Suppressor macrophage treated with lipopolysaccharide for 4 hours (primary cell): ENCODE measurements at places on chromosomes 7 and 10.
A peak's percentile ranks its signal among the peaks of the same experiment; 100 is the strongest.

GRCh38 chr7:127635659-127636285 lies 16.2 kb upstream of the SND1 start:
- no peak for DNase-seq

GRCh38 chr7:157017603-157018327 lies 7.3 kb upstream of the MNX1 start:
- DNase-seq, result no peak

GRCh38 chr7:155136619-155137243 lies 66.6 kb downstream of the HTR5A start:
- DNase-seq, result no peak

DNA sequence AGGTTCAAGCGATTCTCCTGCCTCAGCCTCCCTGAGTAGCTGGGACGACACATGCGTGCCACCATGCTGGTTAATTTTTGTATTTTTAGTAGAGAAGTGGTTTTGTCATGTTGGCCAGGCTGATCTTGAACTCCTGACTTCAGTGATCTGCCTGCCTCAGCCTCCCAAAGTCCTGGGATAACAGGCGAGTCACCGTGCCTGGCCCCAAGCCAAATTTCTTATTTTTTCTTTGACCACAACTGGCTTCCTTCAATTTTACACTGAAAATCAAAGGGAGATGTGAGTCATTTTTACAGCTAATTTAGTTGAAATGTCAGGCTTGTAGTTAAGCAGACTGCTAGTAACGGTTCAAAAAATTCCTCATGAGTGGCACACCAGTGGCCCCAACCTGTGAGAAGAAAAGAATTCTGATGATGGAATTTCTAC lies 7.8 kb downstream of the RNF216 start:
- DNase-seq, result peak; percentile 75

GRCh38 chr10:63286340-63286739 lies 153.2 kb downstream of the NRBF2 start:
- no peak for DNase-seq

DNA sequence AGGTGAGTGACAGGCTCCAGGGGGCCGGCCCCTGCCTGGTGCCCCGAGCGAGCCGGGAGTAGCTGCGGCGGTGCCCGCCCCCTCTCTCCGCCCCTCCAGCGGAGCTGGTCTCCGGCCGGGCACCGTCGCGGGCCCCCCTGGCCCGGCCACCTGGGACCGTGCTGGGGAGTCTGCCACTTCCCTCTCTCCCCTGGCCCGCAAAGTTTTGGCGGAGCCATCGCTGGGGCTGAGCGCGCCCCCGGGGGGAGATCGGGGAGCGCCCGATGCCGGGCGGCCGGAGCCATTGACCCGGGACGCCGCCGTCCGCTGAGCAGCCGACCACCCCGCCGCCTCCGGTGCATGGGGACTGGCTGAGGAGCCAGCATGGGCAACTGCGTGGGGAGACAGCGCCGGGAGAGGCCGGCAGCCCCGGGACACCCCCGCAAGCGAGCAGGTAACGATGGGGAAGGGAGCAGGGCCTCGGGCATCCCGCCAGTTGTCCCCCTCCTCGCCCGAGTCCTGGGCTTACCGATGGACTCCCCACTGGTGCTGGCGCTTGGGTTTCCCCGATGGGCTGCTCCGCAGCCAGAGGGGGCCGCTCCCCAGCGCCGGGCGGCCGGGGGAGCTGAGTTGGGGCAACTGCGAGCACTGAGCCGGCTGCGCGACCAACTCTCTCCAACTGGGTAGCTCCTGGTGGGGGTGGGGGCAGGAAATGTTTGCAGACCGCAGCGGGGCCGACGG lies at the start of gene UBTD1:
UBTD1 (plus strand) TSS at position 84 of the 720 bp plus-strand sequence; CDS start at position 364, 280 bp downstream.
- peak; percentile 20 for DNase-seq

- no peak for DNase-seq
Measured at GRCh38 chr10:49760789-49761188, 1.3 kb downstream of the OGDHL start.

GRCh38 chr7:131546126-131546525 lies 10.3 kb downstream of the PODXL start:
- peak; percentile 62 for DNase-seq

GRCh38 chr7:143975617-143976016 lies 21.0 kb downstream of the OR2F1 start:
- DNase-seq, result no peak

GRCh38 chr10:79473496-79474095 lies 28.2 kb upstream of the ZCCHC24 start:
- no peak for DNase-seq

DNA sequence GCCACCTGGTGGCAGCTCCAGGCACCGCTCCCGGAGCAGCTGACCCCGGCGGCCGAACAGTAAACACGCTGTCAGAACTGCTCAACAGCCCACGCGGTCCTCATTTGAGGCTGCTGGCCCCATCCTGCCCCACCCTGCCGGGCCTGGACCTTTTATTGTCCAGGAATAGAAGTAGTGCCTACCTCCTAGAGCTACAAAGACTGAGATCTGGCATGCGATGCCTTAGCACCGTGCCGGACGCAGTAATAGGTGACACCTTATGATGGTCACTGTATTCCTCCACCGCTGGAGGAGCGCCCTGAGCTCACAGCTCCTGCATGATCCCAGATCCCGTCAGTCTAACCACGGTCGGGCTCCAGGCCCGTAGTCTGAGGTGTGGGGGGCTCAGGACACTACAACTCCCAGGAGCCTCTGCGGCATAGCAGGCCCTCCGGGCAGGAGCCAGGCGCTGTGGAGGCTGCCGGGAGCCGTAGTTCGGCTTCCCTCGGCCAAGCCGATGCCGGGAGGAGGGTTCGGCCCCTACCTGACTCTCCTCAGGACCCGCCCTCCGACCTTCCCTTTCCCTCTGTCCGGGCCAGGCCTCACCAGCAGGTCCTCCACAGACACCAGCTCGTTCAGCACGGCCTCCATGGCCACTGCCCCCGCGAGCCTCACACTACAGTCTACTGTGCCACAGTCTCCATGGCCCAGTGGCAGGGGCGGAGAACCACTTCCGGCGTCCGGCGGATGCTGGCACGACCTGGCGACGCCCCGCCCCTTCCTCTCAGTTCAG lies at the start of gene FIS1:
FIS1 (minus strand) TSS at position 707 of the 772 bp plus-strand sequence; CDS start at position 630, 77 bp downstream.
- peak; percentile 93 for DNase-seq

DNA sequence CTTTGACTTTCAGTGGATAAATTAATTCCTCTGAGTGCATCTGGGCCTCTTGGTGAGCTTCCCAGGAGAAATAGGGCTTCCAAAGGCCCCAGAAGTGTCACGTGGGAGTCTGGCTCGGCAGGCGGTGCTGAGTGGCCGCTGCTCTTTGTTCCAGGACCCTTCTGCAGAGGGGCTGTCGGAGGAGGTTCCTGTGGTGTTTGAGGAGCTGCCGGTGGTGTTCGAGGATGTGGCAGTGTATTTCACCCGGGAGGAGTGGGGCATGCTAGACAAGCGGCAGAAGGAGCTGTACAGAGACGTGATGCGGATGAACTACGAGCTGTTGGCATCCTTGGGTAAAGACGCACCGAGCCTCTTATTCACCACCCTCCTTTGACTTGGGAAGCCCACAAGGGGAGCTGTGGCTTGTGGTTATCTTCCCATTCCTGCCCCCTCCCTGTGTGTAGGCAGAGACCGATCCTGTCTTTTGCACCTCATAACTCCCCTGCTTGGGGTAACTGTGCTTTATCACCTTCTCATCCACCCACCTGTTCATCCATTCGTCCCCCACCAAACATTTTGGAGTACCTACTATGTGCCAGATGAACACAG lies 11.9 kb downstream of the ZNF862 start:
- no peak for DNase-seq

GRCh38 chr7:96304573-96304972 lies 17.3 kb downstream of the SLC25A13 start:
- no peak for DNase-seq

- DNase-seq, result no peak
Measured at GRCh38 chr10:31604646-31605170, 285.7 kb downstream of the ZEB1 start.

DNA sequence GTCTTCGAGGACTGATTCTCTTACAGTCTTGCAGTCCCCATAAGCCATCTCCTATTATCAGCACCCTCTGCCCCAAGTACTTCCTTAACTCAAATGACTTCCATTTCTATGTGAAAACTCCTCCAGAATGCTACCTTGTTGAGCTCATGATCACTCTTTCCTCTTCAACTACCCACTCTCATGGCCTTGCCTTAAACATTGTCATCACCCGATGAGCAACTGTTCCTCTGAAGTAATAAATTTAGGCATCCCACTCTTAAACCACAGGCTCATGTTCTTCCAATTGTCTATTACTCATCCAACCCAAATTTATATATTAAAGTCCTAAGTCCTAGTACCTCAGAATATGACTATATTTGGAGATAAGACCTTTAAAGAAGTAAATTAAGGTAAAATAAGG lies 152.9 kb downstream of the C1GALT1 start:
- peak; percentile 47 for DNase-seq

GRCh38 chr10:129958629-129959543 lies 5.2 kb downstream of the EBF3 start:
- no peak for DNase-seq

DNA sequence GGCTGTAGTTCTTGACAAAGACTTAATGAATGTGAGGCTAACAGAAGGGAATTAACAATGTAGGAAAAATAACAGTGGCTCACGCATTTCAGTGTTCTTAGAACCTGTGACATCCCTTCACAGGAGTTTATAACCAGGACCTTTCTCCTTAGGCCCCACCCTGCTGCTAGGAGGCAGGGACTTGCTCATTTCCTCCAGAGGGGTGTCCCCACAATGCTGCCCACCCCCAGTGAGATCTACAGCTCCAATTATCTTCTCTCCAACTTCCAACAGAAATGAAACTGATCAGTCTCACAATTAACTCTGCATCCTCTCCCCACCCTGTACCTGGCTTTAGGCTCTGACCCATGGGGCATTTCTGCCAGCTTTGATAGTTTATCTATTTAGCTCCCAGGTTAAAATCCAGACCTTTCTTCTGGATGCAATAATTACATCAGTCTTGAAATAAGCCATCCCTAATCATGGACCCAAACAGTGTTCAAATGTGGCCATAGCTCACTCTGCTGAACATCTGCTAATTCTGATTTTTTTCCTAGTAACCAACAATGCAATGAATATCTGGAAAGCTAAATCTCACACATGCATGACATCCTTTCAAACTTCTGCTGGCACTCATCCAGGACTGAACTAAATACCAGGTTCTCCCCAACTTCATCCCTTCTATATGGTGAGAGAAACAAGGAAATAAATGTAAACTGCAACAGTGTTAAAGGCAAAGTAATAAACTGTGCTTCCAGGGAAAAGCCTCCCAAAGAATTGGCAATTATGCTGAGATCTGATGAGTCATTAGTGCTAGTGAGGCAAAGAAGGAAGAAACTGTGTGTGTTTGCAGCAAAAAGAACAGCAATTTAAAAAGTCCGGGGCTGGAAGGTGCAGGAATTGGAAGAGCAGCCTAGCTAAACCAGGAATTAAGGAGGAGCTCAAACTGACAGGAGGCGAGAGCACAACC lies 64.6 kb downstream of the HERPUD2 start:
- DNase-seq, result no peak

DNA sequence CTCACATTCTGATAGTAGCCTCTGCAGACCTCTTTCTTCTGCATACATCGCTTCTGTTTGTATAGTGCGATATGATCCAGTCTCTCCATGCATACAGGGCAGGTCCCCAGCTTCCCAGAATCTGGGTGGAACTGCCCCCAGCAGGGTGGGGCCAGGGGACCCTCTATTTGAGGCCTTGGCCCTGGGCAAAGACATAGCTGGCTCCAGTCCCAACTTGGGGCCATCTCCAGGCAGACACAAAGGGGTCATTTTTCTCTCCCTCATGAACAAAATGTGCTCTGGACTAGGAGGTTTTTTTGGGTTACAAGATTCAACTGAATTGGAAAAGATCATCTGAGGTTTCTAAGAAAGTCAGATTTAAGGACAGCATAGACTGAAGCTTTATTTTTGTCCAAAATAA lies 21.1 kb upstream of the HSPA12A start:
- DNase-seq, result no peak

GRCh38 chr7:12685550-12685949 lies 1.9 kb upstream of the ARL4A start:
- DNase-seq, result peak; percentile 43

DNA sequence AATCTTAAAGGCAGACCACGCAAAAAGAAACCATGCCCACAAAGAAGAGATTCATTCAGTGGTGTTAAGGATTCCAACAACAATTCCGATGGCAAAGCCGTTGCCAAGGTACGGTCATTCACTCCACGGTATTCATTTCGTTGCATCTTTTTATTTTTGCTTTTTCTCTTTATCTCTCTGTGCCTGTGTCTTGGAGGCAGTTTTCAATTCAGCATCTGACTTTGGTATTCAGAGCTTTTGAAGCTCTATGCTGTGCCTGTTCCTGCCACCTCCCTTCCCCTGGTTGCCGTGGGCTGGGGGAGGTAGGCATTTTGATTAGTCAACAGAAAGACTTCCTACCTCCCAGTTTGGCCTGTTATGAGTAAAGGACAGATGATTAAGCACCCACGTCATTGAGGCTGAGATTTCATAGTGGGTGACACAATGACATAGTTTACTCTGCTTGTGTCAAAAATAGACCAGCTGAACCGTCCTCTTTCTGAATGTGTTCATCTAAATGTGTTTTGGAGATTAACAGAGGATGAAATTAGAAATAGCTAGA lies 149.5 kb downstream of the ARID5B start:
- peak; percentile 91 for DNase-seq

DNA sequence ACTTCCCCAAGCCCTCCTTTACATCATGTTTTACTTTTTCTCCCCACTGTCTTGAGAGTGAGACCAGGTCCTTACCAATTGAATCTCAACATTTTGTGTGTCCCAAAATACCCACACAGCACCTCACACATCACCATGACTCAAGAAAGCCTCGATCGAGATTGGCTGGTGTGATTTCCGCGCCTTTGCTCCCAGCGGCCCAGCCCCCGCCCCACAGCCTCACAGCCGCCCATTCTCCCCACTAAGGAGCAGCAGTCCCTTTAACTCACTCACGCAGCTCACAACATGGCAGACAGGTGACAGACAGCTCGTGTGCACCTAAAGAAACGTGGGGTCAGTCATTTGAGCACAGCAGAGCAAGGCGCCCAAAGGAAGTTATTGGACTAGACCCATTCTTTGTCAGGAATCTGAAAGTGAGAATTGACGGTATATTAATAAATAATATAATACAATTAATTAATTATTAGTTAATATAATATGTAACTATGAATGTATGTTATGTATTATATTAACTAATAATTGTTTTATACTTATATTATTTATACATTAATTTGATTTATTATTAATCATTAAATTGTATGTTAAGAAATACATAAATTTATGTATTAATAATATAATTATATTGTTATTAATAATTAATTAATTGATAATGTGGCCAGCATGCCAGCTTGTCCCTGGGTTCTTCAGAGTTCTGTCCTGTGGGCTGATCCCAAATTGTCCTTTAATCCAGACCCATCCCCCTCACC lies 204.9 kb upstream of the RNF32 start:
- no peak for DNase-seq
